SJCRH30 (cell line): ENCODE measurements at places on chromosomes 5 and 9. TPM values are rescaled to one million over a fixed set of nuclear protein-coding genes. Genes with fewer than 3 reads are reported as not detected.

DNA sequence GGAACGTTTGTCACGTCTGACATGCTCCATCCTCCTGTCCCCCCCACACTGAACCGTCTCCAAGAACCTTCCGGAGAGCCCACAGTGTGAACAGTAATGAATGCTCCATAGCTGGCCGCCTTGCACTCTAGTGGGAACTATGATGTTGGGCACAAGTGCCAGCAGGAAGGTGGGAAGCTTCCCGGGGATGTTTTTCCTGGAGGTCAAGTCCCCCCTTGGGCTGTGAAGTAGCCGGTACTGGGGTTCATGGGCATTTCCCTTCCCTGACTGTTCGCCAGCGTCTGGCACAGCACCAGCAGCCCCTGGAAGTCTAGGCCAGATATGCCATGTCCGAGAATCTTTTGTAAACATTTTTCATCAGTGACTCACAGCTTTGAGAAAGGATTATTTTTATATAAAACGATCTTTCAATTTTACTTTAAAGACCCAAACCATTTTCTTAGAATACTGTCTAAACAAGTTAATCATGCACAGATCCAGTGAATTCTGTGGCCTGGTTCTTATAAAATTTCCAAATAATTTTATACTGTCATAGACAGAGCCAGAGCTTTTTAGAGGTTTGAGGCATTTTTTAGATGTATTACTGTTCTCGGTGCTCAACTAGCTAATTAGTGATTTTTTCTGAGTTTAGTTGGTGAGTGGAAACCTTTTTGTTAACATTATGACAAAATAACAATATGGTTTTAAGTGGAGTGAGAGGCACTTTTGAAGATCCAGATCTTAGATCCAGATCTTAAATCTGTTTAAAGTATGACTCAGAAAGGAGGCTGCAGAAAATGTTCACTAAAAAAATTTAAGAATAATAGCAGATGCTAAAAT is 11.6 kb downstream of the ABL1 start:
- H3K36me3 ChIP-seq, result no peaks in the 10 kb centered on the region
- H3K4me3 ChIP-seq, result peak overlapping the region; percentile 4
- no peaks in the 10 kb centered on the region for H3K27me3 ChIP-seq
- H3K4me1 ChIP-seq, result peaks cover 35% of the 10 kb centered on the region

DNA sequence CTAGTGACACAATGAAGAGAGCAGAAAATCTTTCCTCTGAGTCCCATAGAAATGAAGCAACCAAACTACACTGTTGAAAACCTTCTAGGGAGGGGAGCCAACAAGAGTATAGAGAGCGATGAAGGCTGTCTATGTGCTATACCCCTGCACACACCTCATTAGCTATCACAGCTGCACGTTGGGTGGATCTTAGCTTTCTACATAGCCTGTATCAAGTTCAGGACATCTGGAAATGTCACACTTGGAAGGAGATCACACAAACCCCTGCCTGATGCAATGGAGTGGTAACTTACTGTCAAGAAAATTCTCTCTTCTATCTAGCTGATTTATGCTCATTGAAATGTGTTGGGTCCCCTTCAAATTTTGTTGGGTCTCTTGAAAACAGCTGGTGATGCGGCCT is 127.0 kb upstream of the NTRK2 start:
- no peak for DNase-seq
- H3K27me3 ChIP-seq, result no peaks in the 10 kb centered on the region
- no peak overlapping the region for H3K4me3 ChIP-seq
- no peaks in the 10 kb centered on the region for H3K36me3 ChIP-seq
- H3K4me1 ChIP-seq, result no peaks in the 10 kb centered on the region
- no peak overlapping the region for H3K27ac ChIP-seq

DNA sequence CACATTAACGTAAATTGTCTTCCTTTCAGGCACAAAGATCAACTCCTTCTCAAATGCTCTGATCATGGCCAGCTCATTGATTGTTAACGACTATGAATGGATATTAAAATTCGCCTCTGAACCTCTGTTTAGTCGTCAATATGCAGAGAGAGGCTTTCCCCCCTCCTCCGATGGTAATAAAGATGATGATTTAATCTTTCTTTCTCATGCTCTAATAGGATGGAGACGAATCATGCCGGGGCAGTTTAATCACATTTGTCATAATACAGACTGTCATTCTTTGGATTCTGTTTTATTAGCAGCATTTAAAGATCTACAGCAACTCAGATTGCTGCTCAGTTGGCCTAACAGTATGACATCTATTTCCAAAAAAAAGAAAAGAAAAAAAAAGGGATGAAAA is 132.9 kb downstream of the SREK1 start:
- H3K4me1 ChIP-seq, result no peaks in the 10 kb centered on the region
- no peak overlapping the region for H3K4me3 ChIP-seq
- H3K27ac ChIP-seq, result no peak overlapping the region
- no peak for DNase-seq
- H3K36me3 ChIP-seq, result no peaks in the 10 kb centered on the region

DNA sequence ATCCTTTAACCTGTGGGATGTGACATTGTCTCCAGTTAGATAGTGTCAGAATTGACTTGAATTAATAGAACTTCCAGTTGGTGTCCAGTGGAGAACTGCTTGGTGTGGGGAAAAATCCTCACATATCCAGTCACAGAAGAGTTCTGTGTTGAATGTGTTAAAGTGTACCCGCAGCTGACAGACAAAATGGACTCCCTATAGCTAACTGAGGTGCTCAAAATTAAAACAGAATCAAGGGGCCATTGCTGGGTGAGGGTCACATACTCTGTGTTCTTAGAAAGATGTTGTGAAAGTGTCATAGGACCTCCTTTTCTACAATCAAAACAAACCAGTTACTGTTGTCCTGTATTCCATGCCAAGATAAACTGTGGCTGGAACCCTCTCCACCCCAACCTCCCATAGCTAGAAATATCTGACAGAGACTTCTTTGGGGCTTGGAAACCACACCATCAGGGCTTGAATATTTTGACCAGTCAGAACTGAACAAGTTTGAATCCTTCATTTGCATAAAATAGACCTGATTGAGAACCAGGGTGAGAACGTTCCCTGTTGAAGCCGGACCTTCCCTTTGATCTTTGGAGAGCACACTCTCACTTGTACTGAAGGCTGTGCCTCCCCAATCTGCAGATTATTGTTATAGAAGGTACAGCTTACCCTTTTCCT is 164.0 kb upstream of the ZNF608 start:
- peaks cover 13% of the 10 kb centered on the region; the same call in 1 of the 2 replicates for H3K4me1 ChIP-seq
- no peaks in the 10 kb centered on the region for H3K27me3 ChIP-seq
- no peaks in the 10 kb centered on the region for H3K36me3 ChIP-seq
- no peak overlapping the region for H3K27ac ChIP-seq

DNA sequence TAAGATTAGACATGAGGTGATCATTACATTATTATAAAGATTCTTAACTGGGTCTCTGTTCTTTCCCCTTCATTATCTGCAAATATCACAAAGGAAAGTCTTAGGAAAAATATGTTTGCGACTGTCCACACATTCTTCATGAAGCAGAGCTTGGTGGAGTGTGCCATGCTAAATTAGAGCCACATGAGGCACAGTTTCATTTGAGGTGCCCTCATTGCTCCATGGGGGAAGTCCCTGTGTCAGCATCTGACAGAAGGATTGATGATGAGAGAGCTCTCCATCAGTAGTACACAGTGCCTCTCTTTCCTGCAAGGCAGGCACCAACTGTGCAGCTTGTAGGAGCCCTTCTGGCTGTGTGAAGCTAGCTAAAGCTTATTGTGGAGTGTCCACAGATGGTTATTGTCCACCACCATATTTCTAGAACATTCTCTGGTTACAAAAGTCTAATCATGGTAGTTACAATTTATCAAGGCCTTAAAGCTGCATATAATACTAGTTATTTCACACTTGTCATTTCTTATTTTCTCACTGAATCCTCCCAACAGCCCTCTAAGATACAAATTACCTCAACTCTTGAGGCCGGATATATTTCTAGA is 63.9 kb downstream of the C9orf152 start:
- H3K27ac ChIP-seq, result no peak overlapping the region
- H3K4me1 ChIP-seq, result peaks cover under 1% of the 10 kb centered on the region; the same call in 1 of the 2 replicates
- H3K4me3 ChIP-seq, result no peak overlapping the region

DNA sequence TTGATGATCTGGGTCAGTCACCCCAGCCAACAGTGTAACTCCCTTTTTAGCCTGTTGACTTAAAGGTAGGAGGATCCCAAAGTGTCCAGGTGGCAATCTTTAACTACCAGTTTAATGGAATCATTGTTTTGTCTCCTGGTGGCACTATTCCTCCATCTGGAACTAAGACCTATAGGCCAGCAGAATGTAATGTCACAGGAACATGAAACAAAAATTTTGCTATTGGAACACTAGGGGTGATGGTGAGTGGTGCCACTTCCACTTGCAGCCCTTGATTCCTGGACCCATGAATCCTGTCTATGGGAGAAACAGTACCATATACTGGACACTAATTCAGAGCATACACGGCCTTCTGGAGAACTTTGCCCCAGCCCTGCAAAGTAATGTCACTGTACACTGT is 219.5 kb upstream of the RASA1 start:
- H3K27me3 ChIP-seq, result no peaks in the 10 kb centered on the region
- no peak overlapping the region for H3K27ac ChIP-seq
- no peaks in the 10 kb centered on the region for H3K4me1 ChIP-seq
- H3K4me3 ChIP-seq, result no peak overlapping the region
- DNase-seq, result peak; percentile 6
- no peaks in the 10 kb centered on the region for H3K36me3 ChIP-seq

DNA sequence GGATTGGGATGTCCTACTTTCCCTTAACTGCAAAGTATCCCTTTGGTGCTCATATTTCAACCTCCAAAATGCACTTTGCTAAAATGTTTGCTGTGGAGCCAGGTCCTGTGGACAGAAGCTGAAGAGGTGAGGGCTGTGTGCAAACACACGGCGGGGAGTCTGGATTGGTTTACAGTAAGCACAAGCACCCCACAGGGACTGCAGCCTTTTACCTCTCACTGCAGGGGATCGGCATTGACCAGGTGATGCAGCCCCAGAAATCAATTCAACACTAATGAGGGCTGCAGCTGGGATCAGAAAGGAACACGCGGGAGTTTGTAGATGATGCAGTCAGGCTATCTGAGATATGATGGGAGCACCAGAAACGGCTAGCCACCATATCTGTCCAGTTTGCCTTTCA is 450.9 kb downstream of the CCDC171 start:
- no peak overlapping the region for H3K27ac ChIP-seq
- peaks cover 8% of the 10 kb centered on the region for H3K4me1 ChIP-seq
- no peaks in the 10 kb centered on the region for H3K27me3 ChIP-seq
- no peaks in the 10 kb centered on the region for H3K36me3 ChIP-seq
- H3K4me3 ChIP-seq, result no peak overlapping the region
- DNase-seq, result no peak

GRCh38 chr5:173659423-173659822 is 43.0 kb upstream of the BOD1 start:
- DNase-seq, result no peak
- H3K4me3 ChIP-seq, result no peak overlapping the region
- no peak overlapping the region for H3K27ac ChIP-seq
- H3K27me3 ChIP-seq, result no peaks in the 10 kb centered on the region
- no peaks in the 10 kb centered on the region for H3K4me1 ChIP-seq

GRCh38 chr9:70625078-70625477 is 210.6 kb upstream of the KLF9 start:
- H3K4me1 ChIP-seq, result no peaks in the 10 kb centered on the region
- no peak for DNase-seq
- H3K27ac ChIP-seq, result no peak overlapping the region
- no peaks in the 10 kb centered on the region for H3K36me3 ChIP-seq
- no peak overlapping the region for H3K4me3 ChIP-seq

DNA sequence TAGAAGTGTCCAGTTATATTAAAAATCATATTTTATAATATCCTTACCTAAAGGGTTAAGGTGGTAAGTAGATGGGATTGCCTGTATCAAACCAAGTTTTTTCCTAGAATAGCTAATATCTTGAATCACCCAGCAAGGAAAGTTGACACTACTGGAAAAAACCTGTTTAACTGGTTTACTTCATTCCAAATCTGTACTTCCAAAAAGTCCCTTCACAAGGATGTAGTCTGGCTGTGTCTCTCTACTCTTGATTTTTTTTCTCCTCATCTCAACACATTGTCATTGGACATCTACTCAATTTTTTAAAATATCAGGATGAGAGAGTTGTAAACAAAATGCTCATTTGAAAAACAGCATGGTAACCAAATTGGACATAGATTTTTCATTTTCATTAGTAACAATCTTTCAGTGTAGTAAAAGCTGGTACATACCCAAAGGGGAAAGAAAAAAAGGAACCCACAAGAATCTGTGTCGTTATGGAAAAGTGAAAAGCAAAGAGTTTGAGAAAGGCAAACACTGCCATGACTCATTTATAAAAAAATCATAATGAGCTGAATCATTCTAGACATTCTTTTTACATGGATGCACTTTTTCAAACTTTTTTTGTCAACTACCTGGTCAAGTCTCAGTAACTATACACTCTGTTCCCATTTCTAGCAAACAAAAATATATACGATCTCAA is 173.5 kb downstream of the GLIS3 start:
- no peak for DNase-seq
- no peaks in the 10 kb centered on the region for H3K36me3 ChIP-seq
- no peaks in the 10 kb centered on the region for H3K27me3 ChIP-seq
- H3K4me1 ChIP-seq, result no peaks in the 10 kb centered on the region
- no peak overlapping the region for H3K27ac ChIP-seq
- H3K4me3 ChIP-seq, result no peak overlapping the region

SPINK5 gene
- 0.91 and 1.3 TPM in 2 replicates for total RNA-seq

PTPRD gene
- total RNA-seq, result 64.1 and 79.4 TPM in 2 replicates

TMEM171 gene
- total RNA-seq, result not detected in 2 replicates

CREB3 gene
- total RNA-seq, result 21.1 and 21.6 TPM in 2 replicates

HABP4 gene
- total RNA-seq, result 14.8 and 15.2 TPM in 2 replicates
